HuH-7 (cell line): ENCODE measurements at places on chromosomes 13 and 19.

- no peak for DNase-seq
Measured at GRCh38 chr19:45999653-46000121, 4.4 kb downstream of the CCDC61 start.

GRCh38 chr13:78085434-78086225 lies 167.0 kb upstream of the EDNRB start:
- no peak for DNase-seq

DNA sequence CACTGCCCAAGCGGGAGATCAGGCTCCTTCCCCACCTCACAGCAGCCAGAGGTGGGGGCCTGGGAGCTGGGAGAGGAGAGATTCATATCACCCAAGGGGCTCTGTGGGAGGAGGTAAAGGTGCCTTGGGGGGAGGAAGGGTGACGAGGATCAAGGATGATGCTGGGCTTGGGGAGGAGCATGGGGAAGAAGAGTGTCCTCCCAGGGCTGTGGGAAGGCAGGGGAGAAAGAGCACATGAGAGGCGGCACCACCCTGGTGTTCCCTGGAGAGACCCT lies 82.7 kb downstream of the ANKRD10 start:
- no peak for DNase-seq

GRCh38 chr13:64867856-64868255 lies 2362.3 kb downstream of the PCDH9 start:
- no peak for DNase-seq

- peak; percentile 12 for DNase-seq
Measured at GRCh38 chr13:32639502-32640105, 53.4 kb downstream of the PDS5B start.

DNA sequence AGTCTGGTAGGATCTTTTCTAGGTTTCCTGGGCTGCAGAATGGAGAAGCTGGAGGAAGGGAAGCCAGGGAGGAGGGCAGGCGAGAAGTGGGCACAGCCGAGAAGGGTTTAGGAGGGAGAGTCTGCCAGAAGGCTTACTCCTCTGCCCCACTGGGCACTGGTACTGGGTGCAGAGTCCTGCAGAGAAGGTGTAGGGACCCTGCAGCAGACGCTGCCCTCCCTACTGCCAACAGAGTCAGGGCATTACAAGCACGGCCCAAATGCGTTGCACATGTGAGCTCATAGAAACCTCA lies 726 bp upstream of the PEPD start:
- DNase-seq: no peak

DNA sequence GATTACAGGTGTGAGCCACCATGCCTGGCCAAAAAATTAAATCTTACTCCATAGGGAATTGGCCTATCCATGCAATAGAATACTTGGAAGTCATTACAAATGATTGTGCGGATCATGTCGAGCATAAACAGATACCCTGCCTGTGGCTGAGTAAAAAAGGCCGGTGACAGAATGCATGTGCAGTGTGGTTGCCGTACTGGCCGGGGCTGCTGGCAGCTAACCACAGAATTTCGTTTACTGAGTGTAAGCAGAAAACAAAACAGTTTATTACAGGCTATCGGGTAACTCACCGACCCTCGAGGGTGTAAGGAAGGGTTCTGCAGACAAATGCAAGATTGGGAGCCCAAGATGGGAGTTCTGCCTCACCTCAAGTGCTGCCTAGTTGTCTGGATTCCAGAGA lies 127.7 kb downstream of the ZIC5 start:
- no peak for DNase-seq

- DNase-seq: no peak
Measured at GRCh38 chr13:49100637-49101570, 119.2 kb upstream of the MLNR start.

- DNase-seq: no peak
Measured at GRCh38 chr13:62482351-62482750, 1066.7 kb upstream of the PCDH20 start.

DNA sequence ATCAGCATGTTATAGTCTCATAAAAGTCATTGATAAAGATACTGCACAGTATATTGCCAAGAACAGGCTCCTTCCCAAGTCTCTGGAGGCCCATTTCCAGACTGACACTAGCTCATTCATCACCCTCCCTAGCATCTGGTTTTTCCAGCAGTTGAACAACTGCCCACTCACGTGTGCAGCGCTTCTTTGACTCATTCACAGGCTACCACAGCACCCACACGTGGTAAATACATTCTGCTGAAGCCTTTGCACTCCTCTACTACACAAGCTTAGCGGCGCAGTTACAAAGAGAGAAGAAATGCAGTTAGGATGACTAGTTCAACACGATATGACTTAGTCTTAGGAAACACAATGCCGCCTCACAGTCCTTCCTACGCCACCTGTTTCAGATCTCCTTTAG lies 87.7 kb downstream of the DOCK9 start:
- DNase-seq: no peak

- no peak for DNase-seq
Measured at GRCh38 chr13:33723365-33723764, 94.6 kb upstream of the RFC3 start.

GRCh38 chr13:26423629-26424028 lies 133.9 kb upstream of the WASF3 start:
- no peak for DNase-seq

- DNase-seq: no peak
Measured at GRCh38 chr19:29318581-29318980, 105.6 kb upstream of the UQCRFS1 start.

GRCh38 chr13:44136696-44137268 lies 236.8 kb upstream of the SERP2 start:
- DNase-seq: no peak

DNA sequence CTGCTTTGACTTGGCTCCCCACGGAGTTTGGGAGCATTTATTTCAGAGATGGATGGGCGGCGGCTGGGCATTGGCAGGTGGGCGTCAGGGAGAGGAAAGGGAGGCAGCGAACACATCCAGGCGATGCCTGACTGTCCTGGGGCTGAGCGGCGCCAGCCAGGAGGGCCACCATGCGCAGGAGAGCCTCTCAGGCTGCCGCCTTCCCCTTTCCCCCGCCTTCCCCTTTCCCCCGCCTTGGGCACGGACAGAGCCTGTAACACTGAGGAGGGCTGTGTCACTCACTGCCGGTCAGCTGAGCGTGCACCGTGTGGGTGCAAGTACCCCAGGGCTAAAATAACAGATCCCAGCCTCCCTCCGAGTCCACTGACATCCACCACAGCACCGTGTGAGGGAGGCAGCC lies 11.4 kb downstream of the MCF2L start:
- DNase-seq: no peak

- DNase-seq: peak; percentile 36
Measured at GRCh38 chr19:51107406-51108065, 673 bp downstream of the CTU1 start.

DNA sequence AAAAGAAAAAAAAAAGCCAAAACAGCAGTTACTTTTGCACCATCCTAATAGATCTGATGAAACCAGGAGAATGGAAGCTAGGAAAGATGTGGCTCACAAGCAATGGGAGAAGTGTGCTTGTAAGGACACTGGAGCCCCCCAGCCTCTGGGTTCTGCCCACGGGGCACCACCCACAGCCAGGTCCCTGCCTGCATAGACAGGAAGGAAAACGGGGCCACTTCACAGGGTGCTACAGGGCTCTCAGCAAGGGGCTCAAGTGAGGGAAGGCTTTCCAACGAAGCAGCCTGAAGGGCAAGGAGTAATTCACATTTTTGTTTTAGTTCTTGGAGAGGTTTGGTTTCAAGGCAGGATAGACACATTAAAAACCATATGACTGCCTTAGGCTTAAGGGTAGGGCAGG lies 42.7 kb downstream of the BRD4 start:
- DNase-seq: no peak

GRCh38 chr13:111202745-111203144 lies 87.6 kb downstream of the ARHGEF7 start:
- no peak for DNase-seq

DNA sequence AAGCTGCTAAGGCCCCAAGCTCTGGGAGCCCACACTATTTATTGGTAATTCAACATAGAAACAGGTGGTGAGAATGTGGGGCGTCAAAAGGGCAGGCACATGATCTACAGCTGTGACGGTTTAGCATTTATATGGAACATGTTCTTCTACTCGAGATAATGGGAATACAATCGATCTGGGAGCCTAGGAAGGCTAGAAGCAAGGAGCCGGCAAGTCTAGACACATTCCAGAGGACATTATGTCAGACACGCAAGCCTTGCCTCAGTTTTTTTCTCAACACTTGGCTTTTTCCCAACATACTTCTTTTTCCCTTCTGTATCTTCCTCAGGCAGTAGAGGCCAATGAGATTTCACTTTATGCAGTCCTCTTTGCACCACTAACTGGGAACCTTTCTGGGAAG lies 315.7 kb upstream of the SLITRK5 start:
- DNase-seq: no peak

GRCh38 chr19:47215581-47215980 lies 15.4 kb downstream of the BBC3 start:
- no peak for DNase-seq

DNA sequence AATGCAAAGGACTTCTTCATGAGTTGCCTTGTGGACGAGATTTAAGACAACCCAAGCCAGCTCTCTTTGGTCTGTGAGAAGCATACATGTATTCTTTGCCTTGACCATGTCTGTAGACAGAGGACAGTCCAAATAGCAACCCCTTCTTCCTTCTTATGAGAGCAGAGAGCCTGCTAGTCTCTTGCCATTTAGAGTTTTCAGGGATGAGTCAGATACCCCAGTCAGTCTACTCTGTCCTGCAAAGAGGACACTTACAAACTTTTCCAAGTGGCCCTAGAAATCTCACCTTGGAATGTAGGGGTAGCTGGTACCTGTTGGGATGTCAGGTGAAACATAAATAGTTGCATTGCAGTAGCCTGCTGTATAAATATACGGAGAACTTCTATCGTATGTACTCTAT lies 36.7 kb downstream of the DNAJC3 start:
- no peak for DNase-seq

- peak; percentile 86 for DNase-seq
Measured at GRCh38 chr19:34430738-34431625, 2.8 kb downstream of the UBA2 start.

- DNase-seq: no peak
Measured at GRCh38 chr19:48329167-48329891, 4.0 kb downstream of the EMP3 start.

DNA sequence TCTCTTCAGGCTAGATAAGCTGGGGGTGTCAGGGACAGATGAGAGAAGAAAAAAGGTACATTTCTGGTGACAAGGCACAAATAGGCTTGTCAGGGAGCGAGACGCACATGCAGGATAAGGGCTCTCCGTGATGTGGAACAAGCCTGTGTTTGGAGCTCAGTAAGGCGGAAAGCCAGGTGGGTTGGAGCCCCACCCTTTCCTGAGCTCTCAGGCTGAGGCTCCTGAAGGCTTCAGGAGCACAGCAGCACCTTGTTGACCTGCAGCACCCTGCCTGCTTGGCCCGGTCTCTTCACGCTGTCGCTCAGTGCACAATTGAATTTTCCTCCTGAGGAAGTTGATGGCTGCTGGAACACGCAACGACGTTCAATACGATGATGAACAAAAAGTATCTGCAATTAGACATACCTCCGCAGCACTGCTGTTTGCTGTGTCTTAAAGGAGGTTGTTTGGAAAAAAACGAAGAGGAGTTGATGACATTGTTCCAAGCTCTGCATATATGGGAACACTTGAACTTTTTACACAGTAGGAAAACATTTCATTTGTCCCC lies 29.3 kb downstream of the SERP2 start:
- no peak for DNase-seq

- DNase-seq: no peak
Measured at GRCh38 chr13:90531744-90532143, 815.7 kb upstream of the MIR17HG start.

- no peak for DNase-seq
Measured at GRCh38 chr13:101465877-101466276, 13.4 kb downstream of the ITGBL1 start.

GRCh38 chr19:47651132-47651531 lies 42.2 kb downstream of the BICRA start:
- no peak for DNase-seq

DNA sequence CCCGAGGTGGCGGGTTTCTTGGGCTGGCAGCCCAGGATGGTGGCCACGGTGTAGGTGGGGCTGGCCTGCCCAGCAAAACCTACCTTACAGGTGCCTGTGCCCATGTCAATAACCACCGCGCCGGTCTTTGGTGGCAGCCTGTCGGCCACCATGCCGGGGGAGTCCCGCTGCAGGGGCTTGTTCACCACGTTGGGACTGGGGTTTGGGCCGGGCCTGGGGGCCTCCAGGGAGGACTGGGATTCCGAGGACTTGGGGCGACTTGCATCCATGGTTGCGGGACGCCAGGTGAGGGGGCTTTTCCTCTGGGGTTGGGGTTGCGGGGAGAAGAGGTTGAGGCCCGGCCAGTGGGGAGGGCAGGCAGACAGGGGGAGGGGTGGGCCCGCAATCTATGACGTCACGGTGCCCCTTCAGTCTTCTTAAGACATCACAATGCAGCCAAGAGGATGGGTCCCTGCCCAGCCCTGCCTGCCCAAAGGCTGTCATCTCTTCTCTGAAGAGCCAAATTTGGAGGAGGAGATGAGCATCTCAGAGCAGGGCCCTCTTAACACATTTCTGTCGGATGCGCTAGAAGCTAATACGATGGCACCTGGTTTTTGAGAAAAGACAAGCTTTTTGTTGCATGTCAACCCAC lies at the start of gene ACTL9:
ACTL9 (minus strand) TSS at position 363 of the 631 bp plus-strand sequence; CDS start at position 269, 94 bp downstream.
- no peak for DNase-seq

DNA sequence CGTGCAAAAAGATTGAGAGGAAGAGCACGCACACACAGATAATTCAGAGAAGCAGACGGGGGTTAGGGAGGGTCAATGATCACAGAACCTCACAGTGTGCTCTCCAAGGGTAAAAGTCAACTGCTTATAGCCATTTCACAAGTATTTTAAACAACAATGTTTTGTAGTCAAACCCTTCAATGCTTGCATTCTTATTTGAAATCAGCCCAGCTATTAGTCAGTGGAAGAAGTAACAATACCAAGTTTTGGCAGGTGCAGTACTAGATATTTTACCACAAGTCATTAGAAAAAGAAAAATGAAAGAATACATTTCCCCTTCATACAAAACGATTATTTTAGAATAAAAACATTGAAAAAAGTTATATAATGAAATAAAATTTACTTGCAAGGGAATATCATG lies 2.6 kb downstream of the CSNK1A1L start:
- DNase-seq: no peak

DNA sequence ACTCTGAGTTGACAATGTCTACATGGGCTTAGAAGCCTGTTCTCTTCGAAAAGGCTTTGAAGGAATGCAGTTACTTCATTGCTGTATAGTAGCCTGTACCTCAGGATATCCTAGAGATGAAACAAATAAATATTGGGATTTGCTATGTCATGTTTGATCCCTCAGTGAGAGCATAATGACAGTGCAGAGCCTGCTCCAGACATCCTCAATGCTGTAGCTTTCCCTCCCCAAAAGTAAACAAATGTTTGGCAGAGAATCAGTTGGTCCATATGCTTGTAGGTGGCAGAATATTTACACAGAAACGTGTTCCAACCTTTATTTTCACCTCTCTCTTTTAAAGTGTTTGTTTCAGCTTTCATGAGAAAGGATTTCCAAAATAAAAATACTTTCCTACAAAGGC lies 515.3 kb upstream of the SGCG start:
- DNase-seq: no peak

DNA sequence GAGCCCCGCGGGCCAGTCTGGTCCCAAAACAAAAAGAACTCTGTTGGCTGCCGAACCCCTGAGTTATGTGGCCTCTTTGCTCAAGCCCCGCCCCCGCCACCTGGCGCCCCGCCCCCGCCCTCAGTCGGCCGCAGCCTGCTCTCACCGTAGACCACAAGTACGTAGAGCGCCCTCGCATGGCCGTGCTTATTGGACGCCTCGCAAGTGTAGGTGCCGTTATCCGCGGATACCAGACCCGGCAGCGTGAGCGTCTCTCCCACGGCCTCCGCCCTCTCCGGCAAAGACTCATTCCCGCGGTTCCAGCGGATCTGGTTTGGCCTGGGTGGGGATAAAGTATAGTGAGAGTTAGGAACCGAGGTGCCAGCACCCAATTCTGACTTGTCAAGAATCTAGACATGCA lies 5.5 kb upstream of the ZNF428 start:
- DNase-seq: no peak
